ENCODE measurements at places on chromosomes 2 and 18. TPM values are rescaled to one million over a fixed set of nuclear protein-coding genes. Genes with fewer than 3 reads are reported as not detected.

DHRS9 gene
- 1.6 TPM for total RNA-seq

ANKRD62 gene
- total RNA-seq: not detected

ETAA1 gene
- total RNA-seq: 10.7 TPM

ADGRF3 gene
- total RNA-seq: 2.9 TPM

UGT1A9 gene
- not detected for total RNA-seq

DTNA gene
- not detected for total RNA-seq

CBLN2 gene
- not detected for total RNA-seq

FEV gene
- not detected for total RNA-seq

SLC30A3 gene
- 2.1 TPM for total RNA-seq

BUB1 gene
- total RNA-seq: 56.1 TPM

DES gene
- not detected for total RNA-seq

SCYGR6 gene
- total RNA-seq: not detected

RANBP2 gene
- total RNA-seq: 74.1 TPM

ANKRD30B gene
- not detected for total RNA-seq

- H3K27me3 ChIP-seq: peaks cover 9% of the 10 kb centered on the region
- peaks cover 5% of the 10 kb centered on the region for H3K4me1 ChIP-seq
- H3K36me3 ChIP-seq: no peaks in the 10 kb centered on the region
- H3K27ac ChIP-seq: no peak overlapping the region
- no peak overlapping the region for H3K4me3 ChIP-seq
- DNase-seq: peak; percentile 24
Observed at GRCh38 chr2:11123856-11124759, 31.2 kb upstream of the SLC66A3 start.

DNA sequence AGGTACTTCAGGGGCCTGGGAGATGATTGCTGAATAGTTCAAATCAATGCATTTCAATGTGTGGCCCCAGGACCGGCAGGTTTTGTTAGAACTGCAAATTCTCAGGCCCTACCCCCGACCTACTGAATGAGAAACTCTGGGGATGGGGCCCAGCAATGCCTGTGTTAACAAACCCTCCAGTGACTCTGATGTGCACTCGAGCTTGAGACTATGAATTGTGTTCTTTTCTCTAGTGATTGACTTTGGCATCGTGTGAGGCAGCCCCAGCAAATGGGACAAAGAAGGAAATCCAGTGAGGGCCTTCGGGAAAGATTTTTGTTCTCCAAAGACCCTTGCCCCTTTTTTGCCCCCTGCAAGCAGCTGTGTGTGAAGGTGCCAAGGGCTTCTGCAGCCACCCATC is 22.4 kb downstream of the ALK start:
- peaks cover 1% of the 10 kb centered on the region for H3K27me3 ChIP-seq
- no peak overlapping the region for H3K27ac ChIP-seq
- no peak overlapping the region for H3K4me3 ChIP-seq
- no peak for DNase-seq
- H3K36me3 ChIP-seq: no peaks in the 10 kb centered on the region
- H3K4me1 ChIP-seq: no peaks in the 10 kb centered on the region

DNA sequence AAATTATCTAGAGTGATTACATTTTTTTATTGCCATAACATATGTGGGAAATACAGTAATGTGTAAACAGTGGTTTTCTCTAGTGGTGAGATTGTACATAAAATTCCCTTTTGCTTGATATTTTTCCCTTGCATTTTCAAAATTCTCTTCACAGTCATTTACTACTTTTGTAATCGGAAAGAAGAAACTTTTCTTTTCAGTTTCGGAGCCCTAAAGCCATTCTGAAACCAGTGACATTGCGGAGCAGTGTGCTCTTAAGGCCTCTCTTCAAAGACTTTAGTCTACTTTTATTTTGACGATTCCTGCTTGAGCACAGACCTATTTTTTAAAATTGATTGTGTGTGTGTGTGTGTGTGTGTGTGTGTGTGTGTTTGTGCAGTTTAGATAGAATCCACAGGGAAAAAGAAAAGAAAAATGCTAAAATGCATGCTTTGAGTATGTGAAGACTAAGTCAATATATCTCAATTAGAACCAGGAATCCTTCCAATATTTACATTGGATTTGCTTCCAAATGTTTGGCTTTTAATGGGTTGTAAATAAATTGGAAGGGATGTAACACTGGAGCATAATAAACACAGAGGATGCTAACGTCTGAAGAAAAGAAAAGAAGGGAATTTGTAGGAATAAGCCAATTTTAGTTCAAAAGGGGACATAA is 357.4 kb downstream of the RND3 start:
- DNase-seq: no peak
- H3K4me3 ChIP-seq: no peak overlapping the region
- no peaks in the 10 kb centered on the region for H3K36me3 ChIP-seq
- H3K4me1 ChIP-seq: no peaks in the 10 kb centered on the region

DNA sequence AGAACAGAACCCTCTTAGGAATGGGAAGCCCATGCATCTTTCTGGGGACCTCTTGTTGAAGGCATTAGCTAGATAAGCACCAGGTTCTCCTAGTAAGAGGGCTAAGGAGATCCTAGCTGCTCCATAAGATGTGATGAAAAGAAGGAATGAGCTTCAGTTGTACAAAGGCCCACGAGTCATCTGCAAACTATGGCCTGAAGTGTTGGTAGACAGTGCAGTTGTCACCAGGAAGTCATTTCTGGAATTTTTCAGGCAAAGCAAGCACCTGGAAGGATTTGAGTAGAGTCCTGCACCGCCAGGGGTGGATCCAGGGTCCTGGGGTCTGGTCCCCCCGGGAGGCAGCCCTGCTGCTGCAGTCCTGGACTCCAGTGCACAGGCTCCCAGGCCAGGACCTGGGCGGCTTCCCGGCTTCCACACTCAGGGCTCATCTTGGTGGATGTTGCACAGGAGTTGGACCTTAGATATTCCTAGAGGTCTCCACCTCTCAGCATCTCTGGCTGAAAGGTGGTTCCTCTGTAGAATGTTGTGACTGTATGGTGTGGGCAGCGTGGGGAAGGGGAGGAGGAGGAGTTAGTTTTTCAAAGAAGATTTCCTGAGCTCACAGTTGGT is 85.3 kb downstream of the LDLRAD4 start:
- H3K27me3 ChIP-seq: no peaks in the 10 kb centered on the region
- peaks cover 6% of the 10 kb centered on the region for H3K36me3 ChIP-seq
- no peak for DNase-seq
- no peak overlapping the region for H3K4me3 ChIP-seq
- H3K27ac ChIP-seq: no peak overlapping the region

GRCh38 chr2:98026927-98027522 is 31.3 kb upstream of the TMEM131 start:
- peaks cover 25% of the 10 kb centered on the region for H3K4me1 ChIP-seq
- no peak for DNase-seq
- H3K27ac ChIP-seq: peak overlapping the region; percentile 42
- no peaks in the 10 kb centered on the region for H3K36me3 ChIP-seq
- peaks cover 2% of the 10 kb centered on the region for H3K27me3 ChIP-seq
- H3K4me3 ChIP-seq: peak overlapping the region; percentile 31

GRCh38 chr2:43361286-43361685 is 134.9 kb upstream of the ZFP36L2 start:
- H3K4me1 ChIP-seq: no peaks in the 10 kb centered on the region
- peaks cover 5% of the 10 kb centered on the region for H3K36me3 ChIP-seq
- no peak for DNase-seq
- H3K27me3 ChIP-seq: no peaks in the 10 kb centered on the region
- H3K4me3 ChIP-seq: no peak overlapping the region

DNA sequence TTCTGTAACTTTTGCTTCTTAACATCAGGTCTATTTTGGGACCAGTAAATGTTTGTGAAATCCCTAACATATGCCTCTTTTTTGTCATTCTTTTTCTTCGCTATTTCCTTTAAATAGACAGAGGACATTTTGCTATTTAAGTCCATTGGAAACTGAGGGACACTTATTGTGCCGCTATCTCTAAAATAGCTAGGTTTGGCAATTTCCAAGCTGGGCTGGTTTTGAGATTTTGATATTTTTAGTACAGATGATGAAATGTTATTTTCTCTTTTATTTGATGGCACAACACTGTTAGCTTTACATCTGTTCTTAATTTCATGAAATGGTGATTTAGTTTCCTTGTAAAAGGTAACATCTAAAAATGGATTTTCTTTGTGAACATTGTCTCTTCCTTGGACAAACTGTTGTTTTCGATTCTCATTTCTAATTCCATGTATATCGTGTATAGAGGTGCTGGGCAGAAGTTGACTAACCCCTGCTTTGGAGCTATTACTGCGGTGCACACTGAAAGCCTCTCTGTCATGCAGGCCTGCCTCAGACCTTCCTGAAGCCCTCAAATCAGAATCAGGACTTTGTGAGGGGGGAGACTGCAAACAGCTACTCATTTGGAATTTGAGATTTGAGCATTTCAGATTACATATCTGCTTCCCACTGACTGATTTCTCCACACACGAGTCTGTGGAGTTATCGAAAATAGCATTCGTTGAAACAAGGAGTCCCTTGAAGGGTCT is 594 bp downstream of the RAD51AP2 start:
- no peak overlapping the region for H3K4me3 ChIP-seq
- no peaks in the 10 kb centered on the region for H3K36me3 ChIP-seq
- peaks cover 30% of the 10 kb centered on the region for H3K27me3 ChIP-seq
- H3K27ac ChIP-seq: no peak overlapping the region
- no peaks in the 10 kb centered on the region for H3K4me1 ChIP-seq
- DNase-seq: no peak

DNA sequence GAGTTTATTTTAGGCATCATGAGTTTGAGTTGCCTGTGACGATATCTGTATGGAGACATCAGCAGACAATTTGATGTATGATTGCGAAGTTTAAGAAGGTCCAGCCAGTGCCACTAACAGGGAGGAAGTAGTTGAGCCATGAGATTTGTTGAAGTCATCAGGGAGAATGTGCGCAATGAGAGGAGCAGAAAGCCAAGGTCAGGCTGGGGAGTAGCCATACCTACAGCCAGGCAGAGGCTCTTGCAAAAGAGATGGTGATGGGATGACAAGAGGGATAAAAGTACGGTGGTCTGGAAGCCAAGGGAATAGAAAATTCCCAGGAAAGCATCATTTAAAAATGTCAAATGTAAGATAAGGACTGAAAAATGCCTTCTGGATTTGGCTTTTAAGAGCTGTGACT is 51.2 kb downstream of the LIMS1 start:
- H3K27me3 ChIP-seq: no peaks in the 10 kb centered on the region
- H3K4me1 ChIP-seq: peaks cover 46% of the 10 kb centered on the region
- no peak overlapping the region for H3K4me3 ChIP-seq

DNA sequence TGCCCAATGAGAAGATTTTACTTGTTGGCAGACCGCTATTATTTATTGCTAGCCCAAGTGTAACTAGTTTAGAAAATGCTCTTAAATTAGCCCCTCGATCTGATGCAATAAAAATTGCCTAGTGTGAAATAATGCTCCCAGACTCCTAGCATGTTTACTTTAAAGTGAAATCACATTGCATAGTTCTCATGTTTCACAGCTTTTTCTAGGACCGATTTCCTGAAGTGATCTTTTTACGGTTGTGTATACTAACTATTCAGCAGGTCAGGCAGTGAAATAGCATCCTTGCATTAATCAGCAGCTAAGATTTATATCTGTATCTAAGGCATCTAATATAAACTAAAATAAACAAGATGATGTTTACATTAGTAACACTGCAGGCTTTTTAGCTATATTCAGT is 52.4 kb downstream of the PMS1 start:
- no peak overlapping the region for H3K4me3 ChIP-seq
- no peak overlapping the region for H3K27ac ChIP-seq
- peaks cover 9% of the 10 kb centered on the region for H3K36me3 ChIP-seq
- DNase-seq: no peak
- peaks cover 5% of the 10 kb centered on the region for H3K4me1 ChIP-seq
- H3K27me3 ChIP-seq: no peaks in the 10 kb centered on the region

GRCh38 chr2:83369601-83370418 is 1089.3 kb downstream of the SUCLG1 start:
- no peaks in the 10 kb centered on the region for H3K27me3 ChIP-seq
- H3K4me3 ChIP-seq: no peak overlapping the region
- H3K36me3 ChIP-seq: no peaks in the 10 kb centered on the region

- no peak overlapping the region for H3K4me3 ChIP-seq
- DNase-seq: no peak
- H3K4me1 ChIP-seq: no peaks in the 10 kb centered on the region
- no peak overlapping the region for H3K27ac ChIP-seq
- H3K36me3 ChIP-seq: no peaks in the 10 kb centered on the region
Observed at GRCh38 chr2:183284606-183285005, 160.4 kb downstream of the NUP35 start.

GRCh38 chr18:59912007-59912550 is 12.3 kb downstream of the PMAIP1 start:
- no peak overlapping the region for H3K4me3 ChIP-seq
- peaks cover 2% of the 10 kb centered on the region for H3K36me3 ChIP-seq
- no peaks in the 10 kb centered on the region for H3K27me3 ChIP-seq
- H3K4me1 ChIP-seq: peaks cover 33% of the 10 kb centered on the region

DNA sequence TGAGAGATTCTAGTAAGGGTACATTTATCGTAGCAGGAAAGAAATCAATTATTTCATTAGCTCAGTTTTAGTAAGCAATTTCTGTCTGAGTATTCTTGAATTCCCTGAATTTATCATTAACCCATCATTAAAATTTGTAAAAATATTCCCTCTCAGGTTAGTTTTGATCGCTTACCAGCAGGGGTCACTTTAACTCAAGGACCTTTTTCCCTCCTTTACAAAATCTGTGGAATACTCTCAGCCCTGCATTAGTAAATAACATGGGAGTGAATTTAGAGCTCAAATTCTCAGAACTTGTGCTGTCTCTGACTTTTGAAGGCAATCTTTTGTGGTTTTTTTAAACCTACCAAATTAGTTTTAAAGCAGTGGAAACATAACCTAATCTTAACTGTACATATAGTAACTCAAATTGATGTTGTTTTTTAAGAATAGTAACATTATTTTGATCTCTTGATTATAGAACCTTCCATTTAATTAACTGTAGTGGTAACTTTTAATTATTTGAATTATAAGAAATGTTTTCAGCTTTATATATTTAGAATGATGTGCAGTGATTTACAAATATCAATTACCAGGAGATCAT is 97.2 kb downstream of the AGPS start:
- no peak overlapping the region for H3K4me3 ChIP-seq
- no peak overlapping the region for H3K27ac ChIP-seq
- no peak for DNase-seq
- no peaks in the 10 kb centered on the region for H3K4me1 ChIP-seq
- H3K27me3 ChIP-seq: no peaks in the 10 kb centered on the region

- no peak overlapping the region for H3K27ac ChIP-seq
- H3K36me3 ChIP-seq: peaks cover 2% of the 10 kb centered on the region
- DNase-seq: no peak
- H3K4me3 ChIP-seq: no peak overlapping the region
- H3K27me3 ChIP-seq: peaks cover 12% of the 10 kb centered on the region
Observed at GRCh38 chr2:190626641-190627210, 22.2 kb upstream of the NAB1 start.

DNA sequence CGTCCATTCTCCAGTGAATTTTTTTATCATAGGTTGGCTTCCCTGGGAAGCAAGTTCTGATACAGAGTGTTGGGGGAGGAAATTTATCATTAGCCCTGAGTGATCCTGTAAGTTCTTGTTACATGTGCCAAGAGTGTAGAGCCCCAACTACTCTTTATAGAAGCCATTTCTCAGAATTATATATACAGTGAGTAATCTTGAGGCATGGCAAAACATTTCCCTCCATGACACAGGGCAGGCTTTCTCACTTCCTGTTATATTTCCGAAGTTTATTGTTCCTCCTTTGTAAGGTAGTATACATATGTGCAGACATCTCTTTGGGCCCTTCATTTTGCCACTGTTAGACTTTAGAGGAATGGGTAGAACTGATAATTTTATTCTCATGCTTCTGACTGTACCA is 484.7 kb upstream of the NRXN1 start:
- DNase-seq: no peak
- no peaks in the 10 kb centered on the region for H3K27me3 ChIP-seq

- H3K36me3 ChIP-seq: no peaks in the 10 kb centered on the region
- H3K4me3 ChIP-seq: no peak overlapping the region
- no peak for DNase-seq
- no peaks in the 10 kb centered on the region for H3K4me1 ChIP-seq
- H3K27me3 ChIP-seq: peaks cover 34% of the 10 kb centered on the region
Observed at GRCh38 chr18:59994357-59994756, 94.6 kb downstream of the PMAIP1 start.
